ENCODE measurements at places on chromosomes 2 and 18.

- no peak for DNase-seq
These were observed 157.1 kb downstream of the PRPF40A start for GRCh38 chr2:152560166-152560565.

GRCh38 chr18:59661891-59662701, 35.1 kb downstream of the CCBE1 start:
- no peak for DNase-seq

DNA sequence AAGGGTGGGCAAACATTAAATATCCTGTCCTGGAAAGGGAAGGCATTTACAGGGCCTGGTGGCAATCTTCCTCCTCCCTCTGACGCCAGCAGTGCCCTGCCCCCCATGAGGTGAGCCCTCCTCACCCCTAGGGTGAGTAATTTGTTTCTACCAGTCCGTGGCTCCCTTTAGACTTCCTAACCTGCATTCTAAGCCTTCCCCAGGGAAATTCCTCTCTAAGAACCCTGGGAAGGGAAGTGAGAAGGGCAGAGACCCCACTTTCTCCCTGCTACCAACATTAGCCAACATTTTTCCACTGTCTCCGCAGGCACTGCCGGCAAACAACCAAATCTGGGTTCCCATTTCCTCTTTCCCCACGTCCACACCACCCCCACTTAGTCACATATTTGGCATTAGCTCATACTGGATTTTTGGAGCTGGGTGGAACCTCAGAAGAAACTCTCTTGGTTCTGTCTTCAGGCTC, 69.3 kb downstream of the NRP2 start:
- DNase-seq, result no peak

GRCh38 chr18:56568986-56569385, 69.4 kb downstream of the TXNL1 start:
- no peak for DNase-seq

- DNase-seq, result no peak
These were observed 46.5 kb upstream of the SULT1C3 start for GRCh38 chr2:108193251-108193650.

DNA sequence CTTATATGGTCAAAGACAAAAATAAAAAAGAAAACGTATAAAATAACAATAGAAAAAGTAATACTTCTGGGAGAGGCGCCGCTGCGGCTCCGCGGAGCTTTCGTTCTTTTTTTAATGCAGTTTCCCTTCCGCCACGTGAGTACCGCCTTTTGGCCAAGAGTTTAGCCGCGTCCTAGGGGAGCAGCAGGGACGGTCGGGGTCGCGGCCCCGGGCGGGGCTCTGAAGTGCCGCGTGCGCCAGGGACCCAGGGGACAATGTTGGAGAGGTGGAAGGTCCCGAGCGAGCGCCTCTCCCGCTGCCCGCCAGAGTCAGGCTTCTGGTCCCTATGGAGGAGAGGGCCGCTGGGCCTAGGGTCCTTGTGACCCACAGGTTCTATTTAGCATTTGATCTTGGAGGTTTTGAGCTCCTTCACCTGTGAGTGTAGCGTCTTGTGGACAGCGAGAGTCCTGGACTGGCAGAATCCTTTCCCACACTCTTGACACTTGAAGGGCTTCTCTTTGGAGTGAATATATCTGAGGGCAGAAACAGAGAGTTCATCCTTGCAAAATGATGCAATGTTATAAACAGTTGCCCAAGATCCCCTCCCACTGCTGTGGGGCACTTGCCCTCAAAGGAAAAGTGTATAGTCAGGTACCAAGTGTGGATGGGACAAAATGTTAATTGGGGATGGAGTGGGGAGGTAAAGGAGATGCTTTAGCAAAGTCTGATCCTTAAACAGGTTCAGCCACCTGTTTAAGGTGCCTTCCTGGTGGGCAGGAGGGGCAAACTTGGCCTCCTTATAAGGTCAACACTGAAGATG, 6.3 kb downstream of the OSR1 start:
- no peak for DNase-seq
